Natural killer cell (primary cell): ENCODE measurements at places on chromosomes 11 and 22. TPM values are rescaled to one million over a fixed set of nuclear protein-coding genes. Genes with fewer than 3 reads are reported as not detected.

IRAG1 gene
- not detected for total RNA-seq

POLR2L gene
- total RNA-seq = 63.8 TPM

HBE1 gene
- total RNA-seq = not detected

KCNK4 gene
- total RNA-seq = 0.30 TPM

KIF18A gene
- 6.9 TPM for total RNA-seq

RAG2 gene
- total RNA-seq = not detected

GGT1 gene
- 4.0 TPM for total RNA-seq

GRCh38 chr11:8260202-8260966, 3.3 kb downstream of the LMO1 start:
- no peaks in the 10 kb centered on the region for H3K36me3 ChIP-seq
- peaks cover 14% of the 10 kb centered on the region for H3K4me1 ChIP-seq
- H3K27me3 ChIP-seq = peaks cover 9% of the 10 kb centered on the region
- DNase-seq = no peak

DNA sequence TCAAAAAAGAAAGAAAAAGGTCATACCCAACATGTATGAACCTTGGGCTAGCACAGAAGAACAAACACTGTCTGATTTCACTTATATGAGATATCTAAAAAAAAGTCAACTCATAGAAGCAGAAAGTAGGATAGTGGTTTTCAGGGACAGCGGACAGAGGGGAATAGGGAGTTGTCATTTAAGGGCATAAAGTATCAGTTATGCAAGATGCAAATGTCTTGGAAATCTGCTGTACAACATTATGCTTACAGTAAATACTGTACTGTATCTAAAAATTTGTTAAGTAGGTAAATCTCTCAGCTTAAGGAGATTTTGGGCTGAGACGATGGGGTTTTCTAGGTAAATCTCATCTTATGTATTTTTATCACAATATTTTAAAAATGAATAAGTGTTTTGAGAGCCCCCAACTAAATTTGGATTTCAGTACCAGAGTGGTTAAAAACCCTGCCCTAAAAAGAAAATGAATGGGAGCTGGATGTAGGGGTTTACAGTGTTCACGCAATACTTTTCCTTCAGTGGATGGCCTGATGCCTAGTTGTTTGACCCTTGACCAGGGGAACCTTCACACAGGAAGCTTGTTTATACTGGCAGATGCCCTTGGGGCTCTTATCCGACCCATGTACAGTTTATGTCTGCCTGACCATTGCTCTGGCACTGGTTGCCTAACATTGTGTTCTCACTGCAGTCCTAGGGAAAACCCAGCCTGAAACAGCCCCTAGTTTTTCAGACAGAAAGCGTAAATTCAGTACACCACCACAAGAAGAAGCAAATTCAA, 34.8 kb downstream of the SLC22A9 start:
- DNase-seq = no peak
- no peak overlapping the region for H3K4me3 ChIP-seq
- H3K36me3 ChIP-seq = no peaks in the 10 kb centered on the region
- no peaks in the 10 kb centered on the region for H3K27me3 ChIP-seq
- no peak overlapping the region for H3K27ac ChIP-seq

DNA sequence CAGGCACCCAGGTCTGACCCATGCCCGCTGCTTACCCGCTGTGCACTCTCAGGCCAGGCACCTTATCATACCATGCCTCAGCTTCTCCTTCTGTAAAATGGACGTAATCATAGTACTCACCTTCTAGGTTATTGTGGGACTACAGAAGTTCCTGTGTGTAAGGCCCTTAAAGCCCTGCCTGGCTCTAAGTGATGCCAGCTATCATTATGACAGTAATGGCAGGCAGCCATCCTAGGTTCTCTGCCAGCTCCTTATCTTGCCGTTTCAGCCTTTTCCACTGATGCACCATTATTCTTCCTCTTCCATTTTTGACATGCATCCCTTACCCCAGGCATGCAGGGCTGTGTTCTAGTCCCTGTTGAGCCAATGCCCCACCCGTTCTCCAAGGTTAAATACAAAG, 57.9 kb downstream of the DBX1 start:
- H3K4me1 ChIP-seq = peaks cover 7% of the 10 kb centered on the region
- H3K27ac ChIP-seq = no peak overlapping the region
- peaks cover 5% of the 10 kb centered on the region for H3K27me3 ChIP-seq
- no peak for DNase-seq
- H3K4me3 ChIP-seq = no peak overlapping the region

DNA sequence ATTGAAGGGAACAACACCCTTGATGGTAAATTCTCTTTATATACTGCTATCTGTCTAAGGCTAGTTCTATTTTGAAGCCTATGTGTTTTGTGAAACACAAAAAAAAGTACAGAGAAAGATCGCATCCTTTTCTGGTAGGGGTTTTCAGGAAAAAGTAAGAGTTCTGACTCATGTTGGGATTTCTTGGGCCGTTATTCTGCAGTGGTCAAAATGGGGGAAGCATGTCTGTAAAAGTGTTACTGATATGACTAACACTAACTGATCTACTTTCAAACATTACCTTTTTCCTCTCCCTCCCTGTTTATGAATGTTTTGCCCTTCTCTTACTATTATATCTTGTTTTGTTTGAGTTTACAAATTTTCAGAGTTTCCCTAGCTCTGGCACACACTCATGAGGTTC, 53.9 kb downstream of the CTNND1 start:
- no peaks in the 10 kb centered on the region for H3K27me3 ChIP-seq
- H3K36me3 ChIP-seq = peaks cover 37% of the 10 kb centered on the region
- H3K4me3 ChIP-seq = no peak overlapping the region
- DNase-seq = no peak

GRCh38 chr11:36501236-36501635, 8.8 kb downstream of the TRAF6 start:
- H3K27ac ChIP-seq = no peak overlapping the region
- H3K27me3 ChIP-seq = no peaks in the 10 kb centered on the region
- peaks cover 45% of the 10 kb centered on the region for H3K36me3 ChIP-seq

GRCh38 chr11:90840071-90840470, 617.2 kb upstream of the CHORDC1 start:
- H3K36me3 ChIP-seq = no peaks in the 10 kb centered on the region
- no peaks in the 10 kb centered on the region for H3K4me1 ChIP-seq
- H3K27me3 ChIP-seq = no peaks in the 10 kb centered on the region
- no peak overlapping the region for H3K4me3 ChIP-seq
- H3K27ac ChIP-seq = no peak overlapping the region

DNA sequence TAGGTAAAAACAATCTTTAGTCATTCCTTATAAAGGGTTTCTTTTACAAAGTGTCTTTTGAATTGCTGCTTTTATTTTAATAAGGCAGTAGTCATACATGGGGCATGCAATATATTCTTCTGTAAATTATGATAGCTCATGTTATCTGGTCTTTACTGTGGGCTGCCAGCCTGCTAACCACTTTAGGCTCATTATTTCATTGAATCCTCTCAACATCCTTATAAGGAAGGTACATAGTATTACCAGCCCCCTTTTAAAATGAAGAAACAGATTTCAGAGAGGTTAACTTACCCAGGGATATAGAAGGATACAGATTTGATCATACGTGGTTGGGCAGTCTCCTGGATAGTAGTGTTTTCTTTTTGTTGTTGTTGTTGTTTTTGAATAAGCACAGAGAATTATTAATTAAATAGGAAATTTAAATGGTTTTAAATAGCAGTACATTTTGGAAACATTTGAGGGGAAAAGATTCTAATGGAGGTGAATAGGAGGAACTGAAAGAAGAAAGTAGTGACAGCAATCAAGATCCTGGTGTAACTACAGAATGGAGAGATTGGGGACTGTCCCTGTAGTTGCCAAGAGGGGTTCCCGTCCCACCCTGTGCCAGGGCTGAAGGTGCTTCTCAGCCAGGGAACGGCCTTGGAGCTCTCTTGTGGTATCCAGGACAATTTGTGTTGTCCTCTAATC, 21.0 kb downstream of the SPECC1L start:
- no peaks in the 10 kb centered on the region for H3K27me3 ChIP-seq
- no peak overlapping the region for H3K27ac ChIP-seq
- H3K4me3 ChIP-seq = no peak overlapping the region
- DNase-seq = no peak
- no peaks in the 10 kb centered on the region for H3K36me3 ChIP-seq
- no peaks in the 10 kb centered on the region for H3K4me1 ChIP-seq

DNA sequence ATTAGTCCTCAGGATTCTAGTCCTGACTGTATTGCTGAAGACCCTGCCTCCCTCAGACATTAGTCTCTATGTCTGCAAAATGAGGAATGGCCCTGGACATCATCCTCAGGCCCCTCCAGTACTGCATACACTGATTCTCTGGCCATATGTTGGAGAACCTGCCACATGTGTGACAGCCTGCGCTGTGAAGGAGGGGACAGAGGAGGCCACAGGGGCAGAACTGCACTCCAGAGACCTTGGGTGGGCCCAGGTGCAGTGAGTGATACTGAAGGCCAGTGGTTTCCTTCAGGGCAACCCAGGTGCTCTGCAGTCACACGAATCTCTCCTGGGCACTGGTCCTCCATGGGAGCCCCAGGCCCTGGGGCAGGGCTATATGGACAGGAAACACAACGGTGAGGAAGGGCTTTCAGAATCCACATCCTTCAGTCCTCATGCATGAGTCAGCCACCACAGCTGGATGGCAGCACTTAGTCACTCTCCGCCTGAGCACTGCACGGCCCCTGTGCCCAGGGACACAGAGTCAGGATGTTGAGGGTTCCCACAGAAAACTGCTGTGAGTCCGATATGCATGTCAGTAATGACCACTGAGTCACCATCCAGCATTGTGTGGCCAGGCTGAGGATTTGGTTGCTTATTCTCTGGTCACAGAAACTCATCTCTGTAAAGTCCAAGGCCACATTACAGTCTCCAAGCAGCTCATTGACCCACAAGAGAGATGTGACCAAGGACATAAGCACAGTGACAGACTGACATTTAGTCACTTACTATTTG, 39.7 kb downstream of the ME3 start:
- H3K27me3 ChIP-seq = no peaks in the 10 kb centered on the region
- no peak for DNase-seq
- H3K4me3 ChIP-seq = no peak overlapping the region
- H3K4me1 ChIP-seq = peaks cover 5% of the 10 kb centered on the region
- H3K36me3 ChIP-seq = no peaks in the 10 kb centered on the region

DNA sequence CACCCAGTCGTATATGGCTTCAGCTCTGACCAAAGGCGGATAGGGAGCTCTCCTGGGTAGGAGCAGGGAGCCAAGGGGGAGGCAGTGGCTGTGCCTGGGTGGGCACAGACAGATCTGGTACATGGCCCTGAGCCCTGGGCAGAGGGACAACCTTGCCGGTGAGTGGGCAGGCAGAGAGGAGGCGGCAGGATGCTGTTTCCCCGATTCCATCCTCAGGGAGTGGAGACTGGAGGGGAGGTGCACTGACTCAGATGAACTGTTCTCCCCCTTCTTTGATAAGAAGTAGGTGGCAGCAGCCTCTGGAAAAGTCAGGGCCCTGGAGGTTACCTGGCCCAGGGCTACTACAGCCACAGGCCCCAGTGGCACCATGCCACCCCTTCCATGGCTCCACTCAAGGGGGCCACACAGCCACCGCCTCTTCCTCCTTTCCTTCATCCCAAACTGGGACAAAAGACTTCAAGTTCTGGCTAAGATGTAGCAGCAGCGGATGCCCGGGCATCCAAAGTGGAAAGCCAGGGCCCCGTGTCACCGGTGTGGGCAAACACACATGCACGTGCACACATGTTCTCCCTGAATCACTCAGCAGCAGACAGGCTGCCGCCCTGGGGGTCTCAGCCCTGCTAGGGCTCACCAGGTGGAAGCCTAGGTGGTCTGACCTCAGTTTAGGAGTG, 13.4 kb downstream of the CXCR5 start:
- H3K27me3 ChIP-seq = no peaks in the 10 kb centered on the region
- H3K27ac ChIP-seq = peak overlapping the region; percentile 58
- H3K4me1 ChIP-seq = peaks cover 55% of the 10 kb centered on the region
- no peak for DNase-seq
- peaks cover 53% of the 10 kb centered on the region for H3K36me3 ChIP-seq
- no peak overlapping the region for H3K4me3 ChIP-seq

DNA sequence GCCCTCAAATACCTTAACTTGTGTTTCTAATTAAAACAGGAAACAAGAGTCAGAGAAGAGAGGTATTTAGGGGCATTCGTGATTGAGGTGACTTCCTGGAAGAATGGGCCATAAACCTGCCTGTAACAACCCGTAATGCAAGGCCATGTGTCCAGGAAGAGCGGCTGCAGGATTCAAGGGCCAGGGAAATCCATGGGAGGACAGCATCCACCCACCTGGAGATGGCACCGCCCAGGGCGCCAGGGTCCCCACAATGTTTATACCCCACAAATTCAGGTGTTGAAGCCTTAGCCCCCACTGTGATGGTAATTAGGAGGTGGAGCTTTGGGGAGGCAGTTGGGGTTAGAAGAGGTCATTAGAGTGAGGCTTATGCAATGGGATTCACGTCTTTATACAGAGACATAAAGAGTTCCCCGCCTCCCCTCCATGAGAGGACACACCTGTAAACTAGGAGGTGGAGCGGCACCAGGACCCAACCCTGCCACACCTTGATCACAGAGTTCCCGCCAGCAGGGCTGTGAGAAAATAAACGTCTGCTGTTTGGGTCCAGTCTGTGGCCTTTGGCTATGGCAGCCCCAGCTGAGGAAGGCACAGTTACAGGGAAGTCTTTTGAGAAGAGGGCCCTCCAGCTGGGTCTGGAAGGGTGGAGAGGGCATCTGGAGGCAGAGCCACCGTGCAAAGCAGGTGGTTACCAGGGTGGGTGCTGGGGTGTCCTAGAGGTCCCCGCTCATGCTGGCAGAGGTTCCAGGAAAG, 1394.3 kb downstream of the TBC1D22A start:
- no peaks in the 10 kb centered on the region for H3K36me3 ChIP-seq
- H3K4me1 ChIP-seq = peaks cover 3% of the 10 kb centered on the region
- H3K27ac ChIP-seq = no peak overlapping the region

GRCh38 chr11:119791701-119792151, 62.7 kb upstream of the NECTIN1 start:
- H3K27me3 ChIP-seq = no peaks in the 10 kb centered on the region
- DNase-seq = no peak
- no peaks in the 10 kb centered on the region for H3K4me1 ChIP-seq

DNA sequence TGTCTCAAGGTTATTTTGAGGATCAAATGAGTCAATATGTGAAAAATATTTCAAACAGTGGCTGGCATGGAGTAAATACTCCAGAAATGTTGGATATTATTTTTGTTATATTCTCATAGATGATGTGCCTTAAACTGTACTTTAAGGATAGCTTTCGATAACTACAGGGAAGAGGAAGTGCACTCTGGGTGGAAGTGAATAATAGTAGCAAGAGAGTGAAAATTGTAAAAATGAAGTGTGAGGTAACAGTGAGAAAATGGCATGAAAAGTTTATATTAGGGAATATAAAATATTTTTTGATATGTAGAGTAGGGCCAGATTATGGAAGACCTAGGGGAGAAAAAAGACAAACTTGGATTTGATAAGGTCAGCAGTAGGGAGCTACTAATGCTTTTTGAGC, 258.9 kb downstream of the TMEM135 start:
- no peaks in the 10 kb centered on the region for H3K27me3 ChIP-seq
- no peak overlapping the region for H3K27ac ChIP-seq
- peaks cover 17% of the 10 kb centered on the region for H3K4me1 ChIP-seq

- no peak overlapping the region for H3K27ac ChIP-seq
- no peaks in the 10 kb centered on the region for H3K36me3 ChIP-seq
- H3K4me3 ChIP-seq = no peak overlapping the region
- H3K4me1 ChIP-seq = no peaks in the 10 kb centered on the region
- no peak for DNase-seq
Measured at GRCh38 chr11:18191376-18191775, 18.7 kb downstream of the MRGPRX4 start.

GRCh38 chr11:69746140-69746539, 29.0 kb downstream of the FGF4 start:
- H3K27me3 ChIP-seq = no peaks in the 10 kb centered on the region
